ENCODE measurements at places on chromosomes 16 and 17. TPM values are rescaled to one million over a fixed set of nuclear protein-coding genes. Genes with fewer than 3 reads are reported as not detected.

- peak overlapping the region; percentile 84 for H3K27ac ChIP-seq
- H3K4me3 ChIP-seq = no peak overlapping the region
- DNase-seq = no peak
Measured at GRCh38 chr16:11497851-11498289, 88.8 kb downstream of the LITAF start.

DNA sequence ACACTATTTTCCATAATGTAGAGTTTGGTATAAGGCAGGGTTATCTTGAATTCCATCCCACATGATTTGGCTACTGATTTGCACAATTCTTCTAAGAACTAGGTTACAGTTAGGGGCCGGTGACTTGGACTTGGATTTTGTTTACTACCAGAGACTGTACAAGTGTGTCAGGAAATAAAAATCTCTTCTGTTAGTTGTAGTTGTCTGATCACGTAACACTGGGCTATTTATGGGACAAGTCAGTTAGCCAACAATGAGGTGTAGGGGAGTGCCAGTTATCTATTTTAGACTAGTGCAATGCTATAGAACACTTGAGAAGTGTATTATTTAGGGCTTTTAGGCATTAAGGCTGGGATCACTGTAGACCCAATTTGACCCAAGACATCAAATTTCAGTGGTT, 39.7 kb upstream of the GHDC start:
- no peak overlapping the region for H3K4me3 ChIP-seq
- no peak overlapping the region for H3K27ac ChIP-seq
- no peaks in the 10 kb centered on the region for H3K36me3 ChIP-seq
- H3K4me1 ChIP-seq = no peaks in the 10 kb centered on the region
- no peak for DNase-seq

DNA sequence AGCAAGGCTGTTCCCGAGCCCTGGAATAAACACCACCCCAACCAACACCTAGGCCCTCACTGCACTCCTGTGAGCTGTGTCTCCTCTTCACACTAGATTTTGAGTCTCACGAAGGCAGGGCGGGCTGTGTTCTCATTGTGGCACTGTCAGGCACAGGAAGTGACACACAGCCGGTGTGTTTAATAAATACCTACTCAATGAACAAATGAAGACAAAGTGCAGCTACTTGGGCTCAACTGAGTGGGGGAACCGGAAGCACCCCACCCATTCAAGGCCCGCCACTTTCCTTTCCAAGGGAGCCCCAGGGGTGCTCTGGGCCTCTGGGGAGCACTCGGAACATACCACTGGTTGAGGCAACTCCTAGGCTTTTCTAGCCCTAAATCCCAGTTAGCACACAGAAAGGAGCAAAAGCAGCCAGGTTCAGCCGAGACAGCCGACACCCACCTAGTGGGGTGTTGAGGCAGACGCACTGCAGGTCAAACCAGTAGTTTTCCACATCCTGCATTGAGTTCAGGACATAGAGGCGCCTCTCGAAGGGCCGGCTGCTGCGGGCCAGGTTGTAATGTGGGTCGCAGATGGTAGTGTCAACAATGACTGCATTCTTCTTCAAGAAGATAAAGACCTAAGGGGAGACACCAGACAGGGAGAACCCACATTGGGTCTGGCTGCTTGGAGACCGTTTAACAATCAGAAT, 57.7 kb downstream of the GTF3C1 start:
- no peaks in the 10 kb centered on the region for H3K27me3 ChIP-seq
- no peaks in the 10 kb centered on the region for H3K4me1 ChIP-seq
- H3K27ac ChIP-seq = no peak overlapping the region
- no peak overlapping the region for H3K4me3 ChIP-seq

GRCh38 chr16:65600046-65600445, 478.2 kb upstream of the CDH11 start:
- H3K27me3 ChIP-seq = no peaks in the 10 kb centered on the region
- no peak overlapping the region for H3K4me3 ChIP-seq
- no peak for DNase-seq
- H3K27ac ChIP-seq = no peak overlapping the region

- H3K27ac ChIP-seq = no peak overlapping the region
- no peaks in the 10 kb centered on the region for H3K27me3 ChIP-seq
- no peaks in the 10 kb centered on the region for H3K4me1 ChIP-seq
- H3K4me3 ChIP-seq = no peak overlapping the region
Measured at GRCh38 chr17:740240-741017, 8.0 kb downstream of the TLCD3A start.

- H3K4me3 ChIP-seq = no peak overlapping the region
- peaks cover 2% of the 10 kb centered on the region for H3K36me3 ChIP-seq
- no peak overlapping the region for H3K27ac ChIP-seq
- no peak for DNase-seq
- no peaks in the 10 kb centered on the region for H3K27me3 ChIP-seq
Measured at GRCh38 chr17:41939693-41940090, 9.3 kb downstream of the ODAD4 start.

DNA sequence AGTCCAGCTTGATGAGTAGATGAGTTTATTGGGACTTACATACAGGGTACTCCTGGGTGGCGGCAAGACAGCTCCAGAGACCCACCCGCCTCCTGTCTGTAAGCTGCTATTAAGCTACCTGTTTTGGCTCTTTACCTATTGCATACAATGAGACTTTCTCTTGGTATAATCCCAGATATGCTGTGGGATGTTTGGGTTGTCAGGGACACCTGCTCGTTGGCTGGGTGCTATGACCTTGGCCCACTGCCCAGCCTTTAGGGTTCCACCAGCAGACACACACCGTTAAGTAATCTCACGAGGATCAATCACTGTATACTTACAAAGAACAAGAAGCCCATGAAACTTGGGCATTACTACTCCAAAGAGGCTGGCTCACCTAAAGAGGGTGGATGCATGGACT, 116.4 kb downstream of the NPIPB5 start:
- H3K4me3 ChIP-seq = no peak overlapping the region
- no peaks in the 10 kb centered on the region for H3K36me3 ChIP-seq
- H3K27ac ChIP-seq = no peak overlapping the region
- H3K27me3 ChIP-seq = no peaks in the 10 kb centered on the region
- H3K4me1 ChIP-seq = no peaks in the 10 kb centered on the region

GRCh38 chr17:56737421-56738161, 96.1 kb downstream of the C17orf67 start:
- H3K4me3 ChIP-seq = no peak overlapping the region
- H3K4me1 ChIP-seq = no peaks in the 10 kb centered on the region
- no peak overlapping the region for H3K27ac ChIP-seq
- no peaks in the 10 kb centered on the region for H3K27me3 ChIP-seq
- H3K36me3 ChIP-seq = no peaks in the 10 kb centered on the region
- no peak for DNase-seq

- no peaks in the 10 kb centered on the region for H3K27me3 ChIP-seq
- no peaks in the 10 kb centered on the region for H3K4me1 ChIP-seq
- H3K36me3 ChIP-seq = no peaks in the 10 kb centered on the region
- H3K4me3 ChIP-seq = no peak overlapping the region
- DNase-seq = no peak
- no peak overlapping the region for H3K27ac ChIP-seq
Measured at GRCh38 chr17:17466511-17466910, 10.3 kb upstream of the MED9 start.

DNA sequence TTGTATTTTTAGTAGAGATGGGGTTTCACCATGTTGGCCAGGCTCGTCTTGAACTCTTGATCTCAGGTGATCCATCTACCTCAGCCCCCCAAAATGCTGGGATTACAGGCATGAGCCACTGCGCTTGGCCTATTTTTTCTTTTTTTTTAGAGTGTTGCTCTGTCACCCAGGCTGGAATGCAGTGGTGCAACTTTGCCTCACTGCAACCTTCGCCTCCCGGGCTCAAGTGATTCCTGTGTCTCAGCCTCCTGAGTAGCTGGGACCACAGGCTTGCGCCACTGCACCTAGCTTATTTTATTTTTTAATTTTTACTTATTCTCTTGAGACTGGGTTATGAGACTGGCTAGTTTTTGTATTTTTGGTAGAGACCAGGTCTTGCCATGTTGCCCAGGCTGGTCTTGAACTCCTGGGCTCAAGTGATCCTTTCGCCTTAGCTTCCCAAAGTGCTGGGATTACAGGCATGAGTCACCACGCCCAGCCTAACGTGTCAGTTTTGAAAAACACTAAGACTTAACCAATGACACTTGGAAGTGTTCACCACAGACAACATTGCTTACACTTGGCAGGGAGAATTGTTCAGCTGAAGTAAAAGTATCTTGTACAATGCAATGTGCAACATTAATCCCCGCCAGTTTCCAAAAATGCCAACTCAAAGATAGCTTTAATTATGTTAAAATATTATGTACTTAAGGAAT, 26.9 kb downstream of the ATAD5 start:
- no peaks in the 10 kb centered on the region for H3K27me3 ChIP-seq
- H3K4me3 ChIP-seq = no peak overlapping the region
- no peak for DNase-seq

DNA sequence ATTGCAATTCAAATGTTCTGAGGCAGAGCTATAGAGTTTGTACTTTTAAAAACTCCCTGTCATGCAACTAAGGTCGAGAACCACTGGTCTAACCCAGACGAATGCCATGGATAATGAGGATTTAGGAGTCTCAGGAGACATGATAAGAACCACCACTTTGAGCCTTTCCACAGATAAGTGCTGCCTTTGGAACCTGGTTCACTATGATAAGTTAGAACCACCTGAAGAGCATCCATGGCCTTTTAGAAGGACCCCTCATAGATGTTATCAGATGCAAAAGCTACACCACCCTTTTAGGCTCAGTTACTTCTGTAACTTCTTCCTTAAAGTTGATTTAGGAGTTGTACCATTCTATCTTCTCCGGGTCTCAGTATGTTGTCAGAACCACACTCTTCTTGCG, 350.6 kb upstream of the CCL2 start:
- H3K4me3 ChIP-seq = no peak overlapping the region
- DNase-seq = no peak
- peaks cover 4% of the 10 kb centered on the region for H3K27me3 ChIP-seq

DNA sequence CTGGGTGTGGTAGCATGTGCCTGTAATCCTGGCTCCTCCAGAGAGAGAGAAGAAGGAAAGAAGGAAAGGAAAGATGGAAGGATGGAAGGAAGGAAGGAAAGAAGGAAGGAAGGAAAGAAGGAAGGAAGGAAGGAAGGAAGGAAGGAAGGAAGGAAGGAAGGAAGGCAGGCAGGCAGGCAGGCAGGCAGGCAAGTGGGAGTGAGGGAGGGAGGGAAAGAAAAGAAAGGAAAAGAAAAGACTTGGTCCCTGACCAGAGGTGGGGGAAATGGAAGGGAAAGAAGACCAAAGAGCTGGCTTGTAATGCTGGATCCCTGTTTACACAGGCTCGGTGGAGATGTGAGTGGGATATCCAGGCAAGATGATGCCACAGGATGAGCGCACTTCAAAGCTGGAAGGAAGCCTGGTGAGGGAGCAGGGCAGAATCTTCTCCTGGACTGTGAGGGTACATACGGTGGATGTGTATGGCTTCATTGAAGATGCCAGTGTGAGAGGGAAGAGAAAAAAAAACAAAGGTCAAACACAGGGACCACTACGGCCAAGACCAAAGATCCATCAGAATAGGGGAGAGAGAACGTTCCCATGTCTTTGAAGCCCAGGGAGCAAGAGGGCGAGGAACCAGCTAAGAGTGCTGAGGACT, 2.1 kb downstream of the CES1 start:
- no peaks in the 10 kb centered on the region for H3K36me3 ChIP-seq
- no peaks in the 10 kb centered on the region for H3K4me1 ChIP-seq
- H3K27me3 ChIP-seq = no peaks in the 10 kb centered on the region
- DNase-seq = no peak
- no peak overlapping the region for H3K4me3 ChIP-seq

GRCh38 chr17:79008666-79009387, 737 bp downstream of the CANT1 start:
- peak; percentile 34 for DNase-seq
- H3K27ac ChIP-seq = peak overlapping the region; percentile 50
- no peaks in the 10 kb centered on the region for H3K27me3 ChIP-seq

GRCh38 chr16:73796241-73796640, 500.4 kb upstream of the PSMD7 start:
- H3K27ac ChIP-seq = peak overlapping the region; percentile 72
- DNase-seq = no peak
- H3K27me3 ChIP-seq = no peaks in the 10 kb centered on the region
- no peak overlapping the region for H3K4me3 ChIP-seq
- peaks cover 7% of the 10 kb centered on the region for H3K4me1 ChIP-seq

DNA sequence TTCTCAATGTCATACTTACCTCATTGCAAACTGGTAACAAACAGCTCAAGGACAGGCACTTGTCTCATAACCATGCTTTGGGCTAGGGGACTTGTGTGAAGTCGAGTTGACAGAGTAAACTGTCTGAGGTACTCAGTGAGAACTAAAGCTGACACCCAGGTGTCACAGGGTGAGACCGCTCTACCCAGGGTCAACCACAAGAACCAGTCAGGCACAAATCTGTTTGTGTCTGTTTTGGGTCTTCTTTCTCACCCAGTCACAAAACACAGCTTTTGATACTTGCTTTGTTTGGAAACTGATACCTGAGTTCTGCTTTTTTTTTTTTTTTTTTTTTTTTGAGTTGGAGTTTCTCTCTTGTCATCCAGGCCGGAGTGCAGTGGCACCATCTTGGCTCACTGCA, 161.1 kb downstream of the STX8 start:
- H3K4me1 ChIP-seq = no peaks in the 10 kb centered on the region
- H3K4me3 ChIP-seq = no peak overlapping the region
- H3K27me3 ChIP-seq = no peaks in the 10 kb centered on the region
- DNase-seq = no peak
- H3K36me3 ChIP-seq = no peaks in the 10 kb centered on the region

- H3K27ac ChIP-seq = no peak overlapping the region
- H3K4me3 ChIP-seq = no peak overlapping the region
- no peaks in the 10 kb centered on the region for H3K4me1 ChIP-seq
- peak; percentile 32 for DNase-seq
- no peaks in the 10 kb centered on the region for H3K36me3 ChIP-seq
- no peaks in the 10 kb centered on the region for H3K27me3 ChIP-seq
Measured at GRCh38 chr16:11402745-11403533, 57.7 kb downstream of the RMI2 start.

GRCh38 chr17:42780851-42781638, 635 bp downstream of the WNK4 start:
- H3K27ac ChIP-seq = no peak overlapping the region
- H3K27me3 ChIP-seq = no peaks in the 10 kb centered on the region
- peaks cover 2% of the 10 kb centered on the region for H3K36me3 ChIP-seq
- no peak overlapping the region for H3K4me3 ChIP-seq
- DNase-seq = no peak
- no peaks in the 10 kb centered on the region for H3K4me1 ChIP-seq

TSPOAP1 gene
- 9.0 TPM for total RNA-seq

KRT23 gene
- total RNA-seq = 0.39 TPM

NDEL1 gene
- 110 TPM for total RNA-seq

KRTAP9-4 gene
- total RNA-seq = not detected

COG1 gene
- 36.0 TPM for total RNA-seq

NHLRC4 gene
- total RNA-seq = 0.52 TPM

OR1A1 gene
- total RNA-seq = not detected

NDUFAB1 gene
- 48.7 TPM for total RNA-seq

HEATR9 gene
- total RNA-seq = not detected
